Immature natural killer cell (primary cell): ENCODE measurements at places on chromosomes 7 and 10. TPM values are rescaled to one million over a fixed set of nuclear protein-coding genes. Genes with fewer than 3 reads are reported as not detected.
A peak's percentile ranks its signal among the peaks of the same experiment; 100 is the strongest.

The VIPR2 gene
- polyA plus RNA-seq: 5.2 TPM

The CACUL1 gene
- 41.4 TPM for polyA plus RNA-seq

The CDC123 gene
- polyA plus RNA-seq: 103 TPM

DNA sequence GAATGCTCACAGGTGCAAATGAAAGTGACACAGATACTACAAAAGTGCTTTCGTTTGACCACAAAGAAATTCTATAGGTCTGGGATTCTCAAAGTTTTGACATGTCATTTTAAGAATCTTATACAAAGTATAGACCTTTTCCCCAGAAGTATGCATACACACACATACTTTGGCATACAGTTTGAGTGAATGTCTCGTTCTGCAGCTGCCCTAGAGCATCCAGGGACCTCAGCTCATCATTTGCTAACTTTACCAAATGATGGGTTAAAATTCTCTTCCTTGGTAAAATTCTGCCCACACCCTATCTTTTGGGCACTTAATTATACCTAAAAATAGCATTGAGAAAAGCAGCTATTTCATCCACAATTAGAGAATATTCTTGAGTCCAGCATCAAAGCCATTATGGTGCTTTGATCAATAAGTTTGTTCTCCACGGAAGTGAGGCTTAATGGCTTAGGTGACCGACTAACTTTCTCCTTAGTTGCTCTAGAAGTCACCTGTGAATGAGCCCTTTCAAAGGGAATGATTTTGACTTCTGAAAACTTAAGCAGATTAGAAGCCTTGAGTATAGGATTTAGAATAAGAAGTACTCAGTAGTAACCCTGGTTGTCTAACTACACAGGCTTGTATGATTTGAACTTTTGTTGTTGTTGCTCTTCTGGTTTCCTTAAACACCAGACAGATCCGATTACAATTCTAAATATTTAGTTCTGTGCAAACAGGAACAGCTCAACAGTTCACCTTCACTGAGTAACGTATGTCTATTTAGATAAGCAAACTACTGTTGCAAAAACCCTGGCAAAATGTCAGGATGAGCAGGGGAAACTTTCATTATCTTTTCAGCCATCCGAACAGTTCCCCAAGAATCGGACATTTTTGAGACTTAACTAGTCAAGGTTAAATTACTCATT is 70.6 kb downstream of the CNNM2 start:
- DNase-seq: no peak

DNA sequence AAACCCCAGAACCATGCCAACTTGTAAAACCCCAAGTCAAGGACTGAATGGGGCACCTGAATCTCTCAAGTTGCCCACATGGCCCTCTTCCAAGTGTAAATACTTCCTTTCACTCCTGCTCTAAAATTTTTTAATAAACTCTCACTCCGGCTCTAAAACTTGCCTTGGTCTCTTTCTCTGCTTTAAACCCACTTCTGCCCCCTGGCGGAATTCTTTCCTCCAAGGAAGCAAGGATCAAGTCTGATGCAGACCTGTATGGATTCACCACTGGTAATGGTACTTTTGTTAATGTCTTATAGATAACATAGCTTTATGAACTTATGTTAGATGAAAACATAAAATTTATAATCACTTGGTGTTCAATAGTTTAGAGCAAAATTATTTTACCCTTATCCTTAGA is 33.8 kb downstream of the SLC16A9 start:
- DNase-seq: no peak

DNA sequence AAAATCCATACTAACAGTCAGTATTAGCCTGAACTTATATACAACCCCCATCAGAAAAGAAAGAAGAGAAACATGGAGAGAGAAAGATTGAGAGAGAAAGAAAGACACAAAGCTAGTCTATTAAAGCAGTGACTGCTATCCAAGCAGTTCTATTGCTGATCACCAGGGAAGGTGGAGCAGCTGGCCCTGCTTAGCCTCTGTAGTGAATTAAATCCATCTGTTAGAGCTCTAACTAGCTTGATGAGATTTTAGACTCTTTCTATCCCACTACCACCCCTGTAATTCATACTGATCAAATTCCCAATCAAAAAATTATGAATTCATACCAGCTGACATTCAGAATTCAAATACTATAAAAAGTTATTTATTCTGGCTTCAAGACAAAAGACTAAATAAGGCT is 486.0 kb upstream of the LRRN3 start:
- DNase-seq: no peak

GRCh38 chr7:80135309-80136104 is 876 bp downstream of the GNAI1 start:
- peak; percentile 32 for DNase-seq

GRCh38 chr10:24009115-24009514 is 199.8 kb upstream of the KIAA1217 start:
- DNase-seq: no peak

- DNase-seq: no peak
Measured at GRCh38 chr10:27792216-27792615, 46.6 kb upstream of the MKX start.
